ENCODE measurements at places on chromosomes 6 and 20.

- no peak for DNase-seq
Observed at GRCh38 chr6:163404825-163405265, 9.7 kb upstream of the QKI start.

DNA sequence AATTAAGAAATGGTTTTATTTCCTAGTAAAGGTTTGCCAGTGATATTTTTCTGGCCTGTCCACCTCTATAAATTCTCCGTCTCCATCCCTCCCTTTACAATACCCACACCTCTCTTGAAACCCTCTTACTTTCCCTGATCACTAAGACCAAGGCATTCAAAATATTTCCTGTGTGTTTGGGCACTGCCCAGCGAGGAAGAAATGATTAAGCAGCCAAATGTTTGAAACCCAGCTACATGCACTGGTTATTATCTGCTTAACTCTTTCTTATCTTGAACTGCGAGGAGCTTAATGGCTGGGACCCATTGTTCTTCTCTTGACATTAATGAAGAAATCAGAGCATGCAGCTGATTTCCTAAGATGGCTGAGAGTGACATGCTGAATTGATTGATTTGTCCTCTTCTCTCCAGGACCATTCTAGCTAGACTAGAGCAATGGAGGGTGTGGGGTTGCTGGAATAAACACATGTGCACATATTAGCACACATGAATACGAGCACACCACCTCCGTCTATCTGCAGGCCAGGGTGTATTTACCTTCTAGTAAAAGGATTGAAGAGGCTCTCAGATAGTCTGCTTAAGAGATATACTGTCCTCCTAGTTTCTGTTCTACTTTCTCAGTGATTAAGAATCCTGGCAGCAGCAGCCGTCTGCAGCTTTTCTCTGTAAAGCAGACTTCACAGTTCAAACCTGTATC, 46.1 kb upstream of the PRDM1 start:
- DNase-seq, result no peak

DNA sequence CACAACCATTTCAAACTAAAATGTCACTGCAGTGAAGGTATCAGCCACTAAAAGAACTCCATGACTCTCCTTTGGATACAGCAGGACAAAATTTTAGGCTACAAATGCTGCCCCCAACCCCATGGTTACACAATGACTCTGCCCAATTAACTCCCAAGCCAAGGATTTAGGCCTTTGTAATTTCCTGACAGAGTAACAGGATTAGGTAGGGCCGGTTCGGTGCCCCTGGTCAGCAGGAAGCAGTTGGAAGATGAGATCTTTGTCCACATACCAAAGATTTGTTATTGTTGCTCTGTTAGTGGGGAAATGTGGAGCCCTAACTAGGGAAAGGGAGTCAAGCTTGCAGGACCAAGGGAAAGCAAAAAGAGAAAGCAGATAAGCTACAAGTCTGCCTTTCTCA, 26.7 kb upstream of the RIPK1 start:
- DNase-seq, result no peak

DNA sequence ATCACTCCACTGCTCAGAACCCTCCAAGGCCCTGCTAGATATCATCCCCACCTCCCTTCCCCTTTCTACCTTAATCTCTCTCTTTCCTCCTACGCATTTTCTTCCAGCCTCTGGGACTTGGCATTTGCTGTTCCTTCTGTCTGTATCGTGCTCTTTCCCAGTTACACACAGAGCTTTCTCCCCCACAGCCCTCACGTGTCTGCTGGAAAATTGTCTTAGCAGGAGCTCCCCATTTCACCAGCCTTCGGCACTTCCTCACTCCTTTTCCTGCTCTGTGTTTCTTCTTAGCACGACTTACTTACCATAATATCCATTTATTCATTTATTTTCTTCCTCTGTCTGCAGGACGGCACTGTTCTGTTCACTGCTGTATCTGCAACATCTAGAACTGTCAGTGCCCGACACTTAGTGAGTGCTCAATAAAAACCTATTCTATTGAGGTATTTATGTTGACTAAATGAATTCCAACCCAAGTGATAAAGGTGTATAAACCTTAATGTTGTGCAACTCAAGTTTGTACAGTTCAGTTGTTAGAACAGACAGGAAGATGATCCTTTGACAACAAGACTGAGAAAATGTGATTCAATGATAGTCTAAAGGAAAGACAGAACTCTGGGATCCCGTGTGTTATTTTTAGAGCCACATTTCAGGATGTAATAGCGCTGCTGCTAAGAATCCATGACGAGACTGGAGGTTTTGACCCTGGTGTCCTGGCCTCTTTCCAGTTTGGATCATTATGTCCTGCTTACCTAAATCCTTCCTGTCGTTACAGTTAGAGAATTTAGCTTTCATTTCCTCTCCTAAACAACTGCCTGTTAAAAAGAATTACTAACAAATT, 170.1 kb upstream of the LAMP5 start:
- DNase-seq, result no peak

- peak; percentile 20 for DNase-seq
Observed at GRCh38 chr6:155040901-155041650, 46.0 kb downstream of the TIAM2 start.

- no peak for DNase-seq
Observed at GRCh38 chr6:93792746-93793145, 373.4 kb upstream of the EPHA7 start.

DNA sequence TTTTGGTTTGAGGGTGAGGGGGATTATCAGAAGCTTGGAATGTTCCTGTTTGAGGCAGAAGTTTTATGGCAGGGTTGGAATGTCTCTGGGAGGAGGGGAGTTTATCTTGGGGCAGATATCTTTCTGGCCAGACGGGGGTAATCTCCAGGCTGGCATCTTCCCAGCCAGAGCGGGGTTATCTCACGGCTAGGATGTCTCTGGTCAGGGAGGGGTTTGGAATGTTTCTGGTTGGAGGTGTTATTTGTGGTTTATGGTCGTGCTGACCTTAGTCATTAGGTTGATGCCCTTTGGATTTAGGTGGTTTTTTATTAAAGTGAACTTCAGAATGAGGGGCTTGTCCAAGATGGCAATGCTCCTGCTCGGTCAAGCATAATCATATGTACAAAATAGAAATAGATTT, 14.8 kb downstream of the PGK2 start:
- DNase-seq, result no peak

- DNase-seq, result no peak
Observed at GRCh38 chr20:23456409-23456808, 3.7 kb upstream of the CST11 start.

GRCh38 chr6:39330476-39330875, 8.0 kb upstream of the KCNK16 start:
- peak; percentile 26 for DNase-seq

- no peak for DNase-seq
Observed at GRCh38 chr6:156347656-156348055, 429.5 kb upstream of the ARID1B start.

- no peak for DNase-seq
Observed at GRCh38 chr6:35532126-35532525, 19.4 kb upstream of the TULP1 start.

DNA sequence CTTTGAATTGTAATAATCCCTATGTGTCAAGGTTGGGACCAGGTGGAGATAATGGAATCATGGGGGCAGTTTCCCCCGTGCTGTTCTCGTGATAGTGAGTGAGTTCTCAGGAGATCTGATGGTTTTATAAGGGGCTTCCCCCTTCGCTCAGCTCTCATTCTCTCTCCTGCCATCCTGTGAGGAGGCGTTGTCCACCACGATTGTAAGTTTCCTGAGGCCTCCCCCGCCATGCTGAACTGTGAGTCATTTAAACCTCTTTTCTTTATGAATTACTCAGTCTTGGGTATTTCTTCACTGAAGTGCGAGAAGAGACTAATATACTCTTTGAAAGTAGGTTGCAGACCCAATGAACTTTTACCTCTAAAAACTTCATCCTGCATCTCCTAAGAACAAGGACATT, 39.2 kb upstream of the KCNG1 start:
- DNase-seq, result no peak

GRCh38 chr20:61575151-61575937, 323.3 kb downstream of the CDH4 start:
- no peak for DNase-seq

DNA sequence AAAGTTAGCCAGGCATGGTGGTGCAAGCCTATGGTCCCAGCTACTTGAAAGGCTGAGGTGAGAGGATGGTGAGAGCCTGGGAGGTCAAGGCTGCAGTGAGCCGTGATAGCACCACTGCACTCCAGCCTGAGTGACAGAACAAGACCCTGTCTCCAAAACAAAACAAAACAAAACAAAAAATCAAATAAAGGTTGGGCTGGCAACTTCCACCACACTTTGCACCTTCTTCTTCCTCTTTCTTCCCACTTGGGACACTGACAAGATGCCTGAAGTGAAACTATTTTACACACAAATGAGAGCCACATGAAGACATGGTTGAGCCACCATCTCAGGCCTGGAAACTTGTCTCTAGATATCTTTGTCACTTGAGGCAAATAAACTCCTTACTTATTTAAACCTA, 53.8 kb upstream of the CCDC28A start:
- DNase-seq, result no peak

Data from amygdala (tissue), 56 donors.